ENCODE measurements at places on chromosomes 11 and 22. TPM values are rescaled to one million over a fixed set of nuclear protein-coding genes. Genes with fewer than 3 reads are reported as not detected.

DNA sequence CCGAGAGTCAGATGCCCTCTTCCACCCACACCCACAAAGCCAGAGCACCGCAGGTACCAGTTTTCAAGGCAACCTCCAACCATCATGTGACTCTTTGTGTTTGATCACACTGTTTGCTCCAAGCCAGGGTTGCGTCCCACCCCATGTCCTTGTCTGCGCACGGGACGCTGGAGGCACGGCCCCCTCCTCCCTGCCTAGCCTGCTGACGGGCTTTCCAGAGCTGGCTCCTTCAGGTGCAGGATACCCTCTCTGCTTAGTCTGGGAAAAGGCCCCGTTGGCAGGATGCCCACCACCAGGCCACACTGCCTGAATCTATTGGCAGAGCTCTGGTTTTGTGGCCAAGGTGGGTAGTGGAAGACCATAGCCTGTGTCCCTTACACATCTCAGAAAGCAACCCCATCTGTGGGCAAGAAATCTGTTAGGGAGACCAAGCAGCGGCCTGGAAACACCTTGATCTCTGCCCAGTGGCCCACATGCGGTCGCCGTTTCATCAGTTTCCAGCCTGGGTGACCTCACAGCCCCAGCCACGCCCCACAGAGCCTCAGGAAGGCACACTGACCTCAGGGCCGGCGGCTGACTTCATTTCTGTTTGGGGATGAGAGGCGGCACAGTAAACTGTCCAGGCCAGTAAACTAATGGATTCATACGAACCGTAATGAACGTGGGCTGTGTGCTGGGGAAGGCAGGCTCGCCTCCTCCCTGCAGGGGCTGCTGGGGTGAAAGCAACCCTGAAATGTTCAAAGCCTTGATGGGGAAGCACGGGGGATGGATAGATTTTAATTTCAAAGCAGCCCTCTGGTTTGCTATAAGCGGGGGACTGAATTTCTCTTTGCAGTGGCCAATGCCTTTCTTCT is 25.8 kb downstream of the CDPF1 start:
- no peak for DNase-seq
- no peak overlapping the region for H3K27ac ChIP-seq
- no peaks in the 10 kb centered on the region for H3K27me3 ChIP-seq
- no peaks in the 10 kb centered on the region for H3K4me1 ChIP-seq

ALDH3B1 gene
- total RNA-seq: 11.9 TPM

OR51E2 gene
- total RNA-seq: 0.72 TPM

DNA sequence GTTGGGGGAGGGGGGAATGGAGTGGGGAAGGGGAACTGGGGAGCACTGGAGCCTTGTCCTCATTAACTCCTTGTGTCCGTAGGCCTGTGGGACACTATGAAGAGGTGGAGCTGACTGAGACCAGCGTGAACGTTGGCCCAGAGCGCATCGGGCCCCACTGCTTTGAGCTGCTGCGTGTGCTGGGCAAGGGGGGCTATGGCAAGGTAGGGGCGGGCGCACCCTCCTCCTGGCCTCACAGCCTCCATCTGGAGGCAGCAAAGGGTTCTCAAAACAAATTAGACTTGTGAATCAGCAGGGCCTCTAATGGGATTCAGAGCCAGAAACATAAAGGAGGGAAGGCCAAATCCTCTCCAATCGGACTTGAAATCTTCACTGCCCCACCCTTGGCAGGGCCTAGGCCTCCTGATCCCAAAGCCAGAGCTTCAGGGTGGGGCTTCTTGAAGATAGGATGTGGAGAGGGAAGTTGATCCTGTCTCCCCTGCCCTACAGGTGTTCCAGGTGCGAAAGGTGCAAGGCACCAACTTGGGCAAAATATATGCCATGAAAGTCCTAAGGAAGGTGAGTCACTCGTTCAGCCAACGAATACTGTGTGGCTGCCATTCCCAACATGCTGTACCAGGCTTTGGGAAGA is 859 bp downstream of the RPS6KB2 start:
- peak overlapping the region; percentile 64 for H3K27ac ChIP-seq
- H3K4me3 ChIP-seq: peak overlapping the region; percentile 75
- peaks cover 21% of the 10 kb centered on the region for H3K36me3 ChIP-seq
- DNase-seq: no peak
- H3K27me3 ChIP-seq: no peaks in the 10 kb centered on the region

DNA sequence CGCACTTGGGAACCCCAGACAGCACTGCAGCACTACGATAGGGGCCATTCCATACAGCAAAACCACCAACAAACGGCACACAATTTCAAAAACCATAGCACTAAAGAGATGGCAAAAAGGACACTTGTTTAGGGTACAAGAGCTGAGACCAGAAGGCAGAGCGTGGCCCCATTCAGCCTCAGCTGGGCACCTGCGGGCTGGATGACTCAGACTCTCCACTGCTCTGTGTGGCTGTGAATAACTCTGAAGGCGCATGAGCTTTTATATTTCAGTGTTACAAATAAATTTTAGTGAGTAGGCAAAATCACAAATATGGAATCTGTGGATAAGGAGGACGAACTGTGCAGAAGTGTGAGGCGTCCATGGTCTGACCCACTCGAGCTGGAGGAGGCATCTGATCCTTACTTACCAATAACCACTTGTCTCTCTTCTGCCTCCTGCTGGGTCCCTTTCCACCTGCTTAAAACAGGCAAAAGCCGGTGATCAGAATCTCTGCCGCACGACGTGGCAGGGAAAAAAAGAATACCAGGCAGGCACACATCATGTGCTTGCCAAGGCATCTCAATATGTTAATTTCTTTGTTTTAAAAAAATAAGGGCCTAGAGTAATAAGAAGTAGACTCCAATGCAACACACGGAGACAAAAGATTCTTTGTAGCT is 325.7 kb downstream of the SHANK2 start:
- H3K4me1 ChIP-seq: no peaks in the 10 kb centered on the region
- DNase-seq: no peak
- no peaks in the 10 kb centered on the region for H3K27me3 ChIP-seq
- no peaks in the 10 kb centered on the region for H3K36me3 ChIP-seq
- H3K27ac ChIP-seq: no peak overlapping the region
- H3K4me3 ChIP-seq: no peak overlapping the region

- no peaks in the 10 kb centered on the region for H3K36me3 ChIP-seq
- no peak for DNase-seq
- H3K4me1 ChIP-seq: no peaks in the 10 kb centered on the region
- no peak overlapping the region for H3K4me3 ChIP-seq
- no peak overlapping the region for H3K27ac ChIP-seq
These were observed 47.6 kb downstream of the HEPHL1 start for GRCh38 chr11:94068764-94069163.

DNA sequence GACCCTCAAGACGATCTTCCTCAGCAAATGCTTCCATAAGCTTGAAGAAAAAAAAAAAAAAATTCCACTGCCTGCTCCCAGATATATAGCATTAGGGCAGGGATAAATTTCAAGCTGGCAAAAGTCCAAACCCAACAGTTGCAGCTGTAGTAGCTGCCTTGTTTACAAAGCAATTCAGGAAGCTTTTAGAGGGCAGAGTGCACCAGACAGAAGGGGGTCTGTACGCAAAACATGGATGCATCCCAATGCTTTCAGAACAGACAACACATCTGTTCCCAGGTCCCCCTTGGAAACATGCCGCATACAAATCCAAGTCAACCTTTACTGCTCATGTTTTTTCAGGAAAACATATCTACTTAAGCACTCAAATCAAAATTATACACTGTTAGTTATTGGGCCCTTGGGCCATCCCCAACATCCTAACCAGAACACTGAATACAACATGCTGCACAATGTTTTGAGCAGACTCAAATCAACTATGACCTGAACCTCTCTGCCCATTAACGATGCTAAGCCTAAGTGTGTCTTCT is 94.5 kb downstream of the CADM1 start:
- H3K27ac ChIP-seq: no peak overlapping the region
- peaks cover 3% of the 10 kb centered on the region for H3K4me1 ChIP-seq
- no peaks in the 10 kb centered on the region for H3K27me3 ChIP-seq
- DNase-seq: peak; percentile 48

VPS37C gene
- total RNA-seq: 3.2 TPM

DNA sequence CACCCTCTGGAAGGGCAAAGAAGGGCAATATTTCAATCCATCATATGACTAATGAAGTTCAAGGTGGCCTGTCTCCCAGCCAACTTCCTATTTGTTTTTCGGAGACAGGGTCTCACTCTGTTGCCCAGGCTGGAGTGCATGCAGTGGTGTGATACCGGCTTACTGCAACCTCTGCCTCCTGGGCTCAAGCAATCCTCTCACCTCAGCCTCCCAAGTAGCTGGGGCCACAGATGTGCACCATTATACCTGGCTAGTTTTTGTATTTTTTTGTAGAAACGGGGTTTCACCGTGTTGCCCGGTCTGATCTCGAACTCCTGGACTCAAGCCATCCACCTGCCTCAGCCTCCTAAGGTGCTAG is 13.4 kb downstream of the ABTB2 start:
- no peaks in the 10 kb centered on the region for H3K36me3 ChIP-seq
- no peak overlapping the region for H3K4me3 ChIP-seq
- peaks cover 27% of the 10 kb centered on the region for H3K4me1 ChIP-seq
- no peak overlapping the region for H3K27ac ChIP-seq

TXNRD2 gene
- 15.6 TPM for total RNA-seq
